ENCODE measurements at places on chromosomes 4 and X.

DNA sequence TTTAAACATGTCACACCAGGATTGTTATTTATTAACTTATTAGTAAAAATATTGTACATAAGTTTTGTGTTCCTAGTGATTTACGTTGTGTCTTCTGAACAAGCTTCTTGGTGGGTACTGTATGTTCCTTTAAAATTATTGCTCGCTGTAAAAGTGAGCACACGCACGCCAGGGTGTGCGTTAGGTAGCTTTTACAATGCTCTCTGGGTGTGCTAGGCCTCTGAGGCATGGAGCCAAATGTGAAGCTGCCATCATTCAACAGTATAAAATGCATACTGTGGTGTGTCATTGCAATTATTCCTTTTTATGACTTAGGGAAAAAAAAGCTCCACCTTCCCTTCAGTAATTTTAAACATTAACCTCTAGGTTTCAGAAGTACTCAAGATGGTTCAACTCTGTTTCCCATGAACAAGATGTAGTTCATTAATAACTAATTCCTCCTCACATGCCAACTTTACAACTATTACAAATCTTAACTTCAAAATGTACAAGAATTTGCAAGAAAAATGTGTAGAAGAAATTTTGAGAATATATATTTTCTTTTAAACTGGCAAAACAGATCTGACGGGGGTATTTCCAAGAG, 42.4 kb downstream of the ATOH1 start:
- DNase-seq = no peak

- no peak for DNase-seq
Observed at GRCh38 chrX:41604177-41604576, 84.6 kb upstream of the GPR34 start.

DNA sequence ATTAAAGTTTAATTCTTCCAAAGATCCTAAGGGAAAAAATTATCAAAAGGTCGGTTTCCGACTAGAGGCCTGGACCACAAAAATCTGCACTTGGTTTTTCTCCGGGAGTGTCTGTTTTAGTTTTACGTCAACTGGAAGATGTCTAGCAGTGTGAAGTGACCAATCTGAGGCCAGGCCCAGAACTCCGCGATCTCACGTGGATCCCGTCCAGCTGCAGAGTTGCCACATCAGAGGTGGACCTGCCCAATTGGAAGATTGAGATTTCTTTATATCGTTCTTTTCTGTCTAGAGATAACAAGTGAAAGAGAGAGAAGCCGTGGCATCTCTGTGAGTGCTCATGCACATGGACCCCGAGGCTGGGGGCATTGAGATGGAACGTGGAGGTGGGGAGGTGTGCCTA, 115.8 kb downstream of the AFF1 start:
- no peak for DNase-seq

- no peak for DNase-seq
Observed at GRCh38 chr4:25628451-25628850, 27.2 kb upstream of the SLC34A2 start.

GRCh38 chr4:81606801-81607501, 135.2 kb upstream of the RASGEF1B start:
- no peak for DNase-seq

DNA sequence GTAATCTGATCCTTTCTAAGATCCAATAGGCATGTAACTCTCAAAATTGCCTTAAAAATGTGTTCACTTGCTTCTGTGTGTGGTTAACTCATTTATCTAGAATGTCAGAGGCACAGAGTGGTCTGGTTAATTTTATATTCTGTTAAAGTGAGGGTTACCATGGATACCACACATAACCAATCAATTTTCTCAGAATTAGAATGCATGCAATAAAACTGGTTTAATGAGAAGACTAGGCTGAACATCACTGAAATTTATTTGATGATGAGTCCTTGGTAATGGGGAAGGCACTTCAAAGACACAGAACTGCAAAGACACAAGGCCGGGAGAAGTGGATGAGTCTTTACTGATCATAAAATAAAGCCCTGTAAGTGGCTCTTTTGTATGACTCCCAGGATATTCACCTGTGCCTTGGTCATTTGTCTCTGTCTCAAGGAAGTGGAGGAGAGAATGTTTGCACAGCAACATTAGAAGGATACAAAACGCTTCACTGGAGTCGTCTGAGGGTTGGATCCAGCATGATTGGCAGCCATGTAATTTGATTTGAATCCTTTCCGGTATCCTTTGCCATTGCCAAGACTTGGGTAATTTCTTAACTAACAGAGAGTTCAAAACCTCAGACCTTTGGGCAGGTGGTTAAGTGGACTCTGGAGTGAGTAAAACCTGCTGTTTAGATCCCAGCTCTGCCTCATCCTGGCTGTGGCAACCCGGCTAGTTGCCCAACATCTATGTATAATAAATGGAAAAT, 94.0 kb upstream of the RBPJ start:
- no peak for DNase-seq

DNA sequence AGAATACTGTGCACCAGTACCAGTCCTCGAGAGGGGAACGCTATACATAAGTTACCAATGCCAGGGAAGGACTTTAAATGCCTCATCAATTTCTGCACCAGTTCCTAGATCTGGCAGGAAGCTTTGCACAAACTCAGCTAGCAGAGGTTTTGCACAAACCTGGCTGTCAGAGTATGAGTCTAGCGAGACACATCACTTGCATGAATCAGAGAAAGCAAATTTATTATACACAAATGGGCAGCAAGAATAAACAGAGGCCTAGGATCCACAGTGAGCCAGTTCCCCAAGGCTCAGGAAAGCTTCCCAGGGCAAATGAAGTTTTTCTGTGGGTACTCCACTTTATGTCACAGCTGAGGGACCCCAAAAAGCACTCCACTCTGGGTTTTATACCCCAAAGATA, 523.5 kb downstream of the CFAP47 start:
- DNase-seq = no peak

GRCh38 chr4:157964463-157964862, 208.4 kb downstream of the GASK1B start:
- DNase-seq = no peak

GRCh38 chr4:170716868-170717267, 627.1 kb upstream of the AADAT start:
- DNase-seq = no peak

GRCh38 chr4:185357211-185357610, 38.5 kb downstream of the LRP2BP start:
- no peak for DNase-seq

- DNase-seq = no peak
Observed at GRCh38 chr4:13829457-13829856, 201.9 kb upstream of the BOD1L1 start.

DNA sequence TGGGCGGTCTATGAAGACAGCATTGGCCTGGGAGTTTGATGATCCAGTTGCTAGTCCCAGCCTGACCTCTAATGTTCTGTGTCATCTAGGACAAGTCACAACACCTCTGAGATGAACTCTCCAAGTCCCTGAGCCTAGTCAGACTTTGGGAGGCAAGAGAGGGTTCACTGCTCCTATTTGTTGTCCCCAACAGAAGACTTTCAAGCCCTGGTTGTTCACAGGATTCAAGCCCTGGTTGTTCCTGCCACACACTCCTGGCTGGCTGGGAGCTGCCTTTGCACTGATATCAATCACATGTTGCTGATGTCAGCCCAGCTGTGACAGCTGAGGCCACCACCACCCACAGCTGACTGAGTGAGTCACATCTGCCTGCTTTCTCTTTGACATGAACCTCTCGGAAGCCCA, 253.2 kb upstream of the RASGEF1B start:
- peak; percentile 7 for DNase-seq

DNA sequence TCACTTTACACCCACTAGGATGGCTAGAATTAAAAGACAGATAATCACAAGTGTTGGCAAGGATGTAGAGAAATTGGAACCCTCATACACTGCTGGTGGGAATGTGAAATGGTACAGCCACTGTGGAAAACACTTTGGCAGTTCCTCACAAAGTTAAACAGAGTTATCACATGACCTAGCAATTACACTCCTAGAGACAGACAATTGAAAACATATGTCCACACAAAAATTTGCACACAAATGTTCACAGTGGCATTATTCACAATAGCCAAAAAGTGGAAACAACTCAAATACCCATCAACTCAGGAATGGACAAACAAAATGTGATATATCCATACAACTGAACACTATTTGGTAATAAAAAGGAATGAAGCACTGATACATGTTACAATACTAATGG, 5.7 kb downstream of the ZNF280C start:
- no peak for DNase-seq

- DNase-seq = no peak
Observed at GRCh38 chrX:39773923-39774773, 323.6 kb downstream of the BCOR start.

- DNase-seq = no peak
Observed at GRCh38 chr4:163697121-163697520, 202.6 kb downstream of the TMA16 start.

- no peak for DNase-seq
Observed at GRCh38 chr4:8897251-8898167, 25.9 kb upstream of the HMX1 start.

GRCh38 chr4:153114771-153115321, 89.4 kb upstream of the TRIM2 start:
- no peak for DNase-seq

DNA sequence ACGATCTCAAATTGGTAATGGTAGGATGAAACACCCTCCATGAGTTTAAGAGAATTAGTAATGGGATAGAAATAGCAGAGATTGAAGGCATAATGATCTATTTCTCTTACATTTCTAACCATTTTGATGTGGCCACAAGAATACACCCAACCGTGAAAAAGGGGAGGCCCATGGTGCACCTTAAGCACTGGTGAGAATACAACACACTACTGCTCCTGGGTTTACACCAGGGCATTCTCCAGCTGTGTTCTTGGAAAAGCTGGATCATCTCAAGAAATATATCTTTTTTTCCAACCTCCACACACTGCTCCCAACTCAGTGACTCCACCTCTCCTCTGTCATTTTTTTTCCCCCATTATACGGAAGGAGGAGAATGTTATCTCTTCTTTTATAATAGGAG, 1.5 kb downstream of the QRFPR start:
- no peak for DNase-seq

DNA sequence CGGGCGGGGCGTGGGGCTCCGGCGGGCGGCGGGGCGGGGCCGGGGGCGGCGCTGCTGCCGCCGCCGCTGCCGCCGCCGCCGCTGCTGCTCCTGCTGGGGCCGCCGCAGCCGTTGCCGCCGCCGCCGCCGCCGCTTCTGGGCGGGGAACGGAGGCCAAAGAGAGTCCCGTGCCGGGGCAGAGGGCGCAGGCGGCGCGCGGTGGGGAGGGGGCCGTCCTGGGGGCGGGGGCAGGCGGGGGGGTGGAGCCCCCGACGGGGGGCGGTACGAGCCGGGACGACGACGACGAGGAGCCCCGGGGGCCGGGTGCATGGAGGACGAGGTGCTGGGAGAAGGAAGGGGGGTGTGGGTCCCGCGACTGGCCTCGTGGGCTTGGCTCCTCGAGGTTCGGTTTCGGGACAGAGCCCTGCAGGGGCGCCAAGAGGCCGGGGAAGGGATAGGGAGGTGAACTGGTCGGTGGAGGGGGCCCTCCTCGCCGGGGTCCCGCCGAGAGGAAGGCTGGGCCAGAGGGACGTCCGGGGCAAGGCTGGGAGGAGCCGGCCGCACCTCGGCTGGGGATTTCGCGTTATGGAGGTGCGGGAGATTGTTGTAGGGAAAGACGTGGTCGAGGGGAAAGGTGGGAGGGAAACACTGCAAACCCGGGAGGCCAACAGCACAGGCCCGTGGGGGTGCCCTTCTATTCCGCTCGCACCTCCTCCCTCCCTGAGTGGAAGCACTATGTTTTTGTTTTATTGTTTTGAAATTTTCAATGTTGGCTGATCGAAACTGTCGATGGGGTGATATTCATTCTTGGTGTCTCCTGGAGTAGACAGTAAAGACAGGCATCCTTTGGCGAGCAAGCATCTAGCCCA, 1.9 kb downstream of the BCORL1 start:
- DNase-seq = no peak

All from hypothalamus (tissue), 51 donors.